ENCODE measurements at places on chromosomes 12 and 14.

DNA sequence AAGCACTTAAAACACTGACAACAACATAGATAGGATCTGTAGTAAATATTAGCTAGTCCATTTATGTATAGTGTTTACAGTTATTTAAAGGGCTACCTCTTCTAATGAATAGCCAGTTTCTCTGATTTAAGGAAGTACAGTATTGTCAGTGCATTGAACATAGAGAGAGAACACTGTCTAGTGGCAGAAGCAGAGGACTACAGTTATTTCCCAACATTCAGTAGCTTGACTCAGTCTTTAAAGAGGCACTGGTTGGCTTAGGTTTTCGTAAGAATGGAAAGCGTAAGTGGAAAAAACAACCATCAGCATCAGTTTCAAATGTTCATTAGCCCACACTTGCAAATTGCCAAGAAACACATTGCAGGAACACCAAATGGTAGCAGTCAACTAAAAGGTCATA is 125.0 kb upstream of the HMGA2 start:
- DNase-seq: no peak

GRCh38 chr12:105363890-105364289 is 33.4 kb downstream of the C12orf75 start:
- DNase-seq: no peak

DNA sequence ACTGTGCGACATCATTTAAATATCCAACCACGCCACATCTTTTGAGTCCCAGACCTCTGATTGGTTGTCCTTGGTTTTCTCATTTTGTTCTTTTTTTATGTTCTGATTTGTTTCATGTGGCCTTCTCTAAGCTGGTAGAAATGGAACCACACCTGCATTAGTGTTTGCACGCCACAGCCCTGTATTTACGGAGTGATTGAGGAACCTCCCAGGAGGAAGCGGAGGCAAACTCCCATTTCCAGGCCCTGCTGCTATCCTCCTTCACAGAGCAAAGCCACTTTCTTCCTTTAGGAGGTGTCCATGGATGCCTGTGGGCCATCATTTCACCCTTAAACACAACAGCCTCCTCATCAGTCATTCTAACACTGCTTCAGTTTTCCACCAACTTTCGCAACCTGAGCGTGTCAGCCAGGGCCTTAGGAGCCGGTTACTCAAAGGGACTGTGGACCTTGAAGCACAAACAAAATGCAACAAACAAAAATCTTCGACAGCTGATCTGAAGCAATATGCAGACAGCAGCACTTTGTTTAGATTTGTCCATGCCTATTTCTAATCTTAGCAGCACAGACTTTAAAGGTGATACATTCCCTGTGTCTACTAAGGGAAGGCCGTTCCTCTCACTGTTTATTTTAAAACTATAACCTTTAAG is 1258.1 kb upstream of the TMEM132C start:
- DNase-seq: no peak

- no peak for DNase-seq
Measured at GRCh38 chr14:88166616-88167015, 156.5 kb downstream of the KCNK10 start.

- no peak for DNase-seq
Measured at GRCh38 chr12:57473392-57473791, 6.3 kb downstream of the ARHGAP9 start.

DNA sequence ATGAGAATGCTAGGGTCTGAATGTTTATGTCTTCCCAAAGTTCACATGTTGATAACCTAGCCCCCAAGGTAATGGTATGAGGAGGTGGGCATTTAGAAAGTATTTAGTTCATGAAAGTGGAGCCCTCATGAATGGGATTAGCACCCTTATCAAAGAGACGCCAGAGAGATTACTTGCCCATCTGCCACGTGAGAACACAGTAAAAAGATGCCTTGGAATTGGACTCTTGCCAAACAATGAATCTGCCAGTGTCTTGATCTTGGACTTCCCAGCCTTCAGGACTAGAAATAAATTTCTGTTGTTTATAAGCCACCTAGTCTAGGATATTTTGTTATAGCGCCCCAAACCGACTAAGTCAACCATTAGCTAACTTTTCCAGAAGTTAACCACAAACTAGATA is 92.0 kb upstream of the SLC38A4 start:
- no peak for DNase-seq

DNA sequence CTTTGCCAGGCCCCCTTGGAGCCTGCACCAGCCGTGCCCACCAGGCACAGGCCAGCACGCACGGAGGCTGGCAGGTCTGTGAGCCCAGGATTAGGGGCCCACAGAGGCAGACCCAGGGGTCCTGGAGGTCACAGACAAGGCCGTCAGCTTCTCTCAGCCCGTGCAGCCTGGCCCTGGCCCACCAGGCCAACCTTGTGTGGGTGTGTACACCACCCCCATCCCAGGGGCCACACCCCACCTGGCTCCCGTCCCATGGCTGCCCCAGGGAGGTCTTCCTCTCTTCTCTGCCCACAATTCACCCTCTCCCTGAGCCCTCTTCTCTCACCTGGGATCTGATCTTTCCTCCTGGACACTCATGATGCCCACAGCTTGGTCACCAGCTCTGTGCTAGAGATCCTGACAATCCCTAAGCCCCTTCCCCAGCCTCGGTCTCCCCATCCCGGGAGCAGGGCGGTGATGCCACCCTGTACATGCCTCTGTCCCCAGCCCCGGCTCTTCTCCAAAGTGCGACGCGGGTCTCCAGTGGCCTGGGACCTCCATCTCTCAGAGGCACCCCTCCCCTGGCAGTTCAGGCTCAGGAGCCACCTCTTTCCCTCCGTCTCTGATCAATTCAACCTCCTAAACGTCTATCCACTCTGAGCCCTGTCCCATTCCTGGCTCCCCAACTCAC is 31.1 kb upstream of the GPR132 start:
- no peak for DNase-seq

DNA sequence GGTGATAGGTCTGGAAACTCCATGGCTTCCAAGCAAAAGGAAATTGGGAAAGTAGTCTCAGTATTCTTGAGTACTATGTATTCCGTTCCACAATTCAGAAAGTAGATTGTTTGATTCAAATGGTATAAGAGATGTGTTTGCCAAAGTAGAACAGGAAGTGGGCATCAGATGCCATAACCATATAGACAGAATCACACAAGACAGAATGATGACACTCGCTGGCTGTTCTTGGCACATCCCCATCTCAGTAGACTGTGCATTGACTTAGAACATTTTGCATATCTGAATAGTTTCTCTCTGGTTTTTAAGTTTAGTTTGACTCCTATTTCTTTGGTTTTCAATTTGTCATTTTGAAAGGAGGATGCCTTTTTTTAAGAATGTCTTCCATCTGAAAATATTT is 221.1 kb upstream of the RGS6 start:
- DNase-seq: peak; percentile 22

DNA sequence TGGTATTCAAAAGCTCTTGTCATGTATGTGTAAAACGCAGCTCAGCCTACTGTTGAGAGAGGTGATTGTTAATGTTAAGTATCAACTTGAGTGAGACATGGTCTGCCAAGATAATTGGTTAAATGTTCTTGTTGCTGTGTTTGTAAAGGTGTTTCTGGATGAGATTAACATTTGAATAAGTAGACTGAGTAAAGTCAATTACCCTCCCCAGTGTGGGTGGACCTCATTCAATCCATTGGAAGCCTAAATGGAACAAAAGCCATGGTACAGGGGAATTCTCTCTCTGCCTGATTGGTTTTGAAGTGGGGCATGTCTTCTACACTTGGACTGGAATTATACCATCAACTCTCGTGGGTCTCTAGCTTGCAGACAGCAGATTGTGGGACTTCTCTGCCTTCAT is 63.8 kb upstream of the RERGL start:
- DNase-seq: no peak
